Cerebellar cortex (tissue), 1 donor: ENCODE measurements at places on chromosomes 1 and 21.

DNA sequence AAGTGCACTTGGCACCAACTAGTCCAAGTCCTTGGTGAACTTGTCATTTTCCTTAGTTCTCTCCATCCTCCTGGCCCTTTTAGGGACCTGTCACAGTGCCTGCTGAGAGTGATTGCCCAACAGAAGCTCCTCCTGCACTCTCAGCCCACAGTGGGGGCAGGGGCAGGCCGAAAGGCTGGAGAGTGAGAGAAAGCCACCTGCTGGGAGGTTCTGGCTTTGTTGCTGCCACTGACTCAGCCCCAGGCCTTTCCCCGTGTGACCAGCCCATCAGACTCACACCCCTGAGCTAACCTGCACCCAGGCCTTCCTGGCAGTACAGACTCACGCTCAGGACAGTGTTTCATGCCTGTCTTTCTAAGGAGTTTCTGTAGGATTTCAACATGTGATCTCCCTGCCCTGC, 17.1 kb upstream of the PROK1 start:
- no peak for DNase-seq

- DNase-seq, result peak; percentile 56
These were observed 227.2 kb downstream of the OLFM3 start for GRCh38 chr1:101769520-101769919.

DNA sequence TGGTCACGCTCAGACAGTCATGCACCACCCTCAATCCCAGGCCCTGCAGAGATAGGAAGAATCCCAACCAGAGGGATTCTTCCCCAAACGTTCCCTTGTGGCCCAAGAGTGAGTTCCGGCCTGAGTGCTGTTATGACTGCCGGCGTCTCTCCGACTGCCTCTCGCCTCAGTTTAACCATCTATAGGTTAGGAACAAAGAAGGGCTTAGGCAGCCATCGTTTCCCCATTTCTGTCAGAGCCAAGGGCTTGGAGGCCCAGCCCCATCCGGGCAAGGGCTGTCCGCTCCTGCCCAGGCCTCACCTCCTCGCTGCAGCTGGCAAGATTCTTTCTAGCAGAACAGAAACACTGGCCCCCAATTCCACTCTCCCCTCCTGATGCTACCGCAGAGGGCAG, 58.7 kb downstream of the STUM start:
- DNase-seq, result no peak

GRCh38 chr1:38672692-38673091, 186.9 kb downstream of the RRAGC start:
- DNase-seq, result no peak

GRCh38 chr1:37752583-37753471, 12.1 kb downstream of the EPHA10 start:
- DNase-seq, result peak; percentile 5

DNA sequence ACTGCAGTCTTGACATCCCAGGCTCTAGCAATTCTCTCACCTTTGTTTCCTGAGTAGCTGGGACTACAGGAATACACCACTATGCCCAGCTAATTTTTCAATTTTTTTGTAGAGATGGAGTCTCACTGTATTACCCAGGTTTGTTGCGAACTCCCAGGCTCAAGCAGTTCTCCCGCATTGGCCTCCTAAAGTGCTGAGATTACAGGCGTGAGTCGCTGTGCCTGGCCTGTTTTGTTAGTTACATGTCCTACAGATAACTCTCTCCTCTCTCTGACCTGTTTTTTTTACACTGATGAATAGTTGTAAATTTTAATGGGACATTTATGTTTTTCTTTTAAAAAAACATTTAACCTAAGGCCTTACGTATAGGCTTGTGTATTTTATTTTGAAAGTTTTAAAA, 19.8 kb downstream of the PTBP2 start:
- no peak for DNase-seq

DNA sequence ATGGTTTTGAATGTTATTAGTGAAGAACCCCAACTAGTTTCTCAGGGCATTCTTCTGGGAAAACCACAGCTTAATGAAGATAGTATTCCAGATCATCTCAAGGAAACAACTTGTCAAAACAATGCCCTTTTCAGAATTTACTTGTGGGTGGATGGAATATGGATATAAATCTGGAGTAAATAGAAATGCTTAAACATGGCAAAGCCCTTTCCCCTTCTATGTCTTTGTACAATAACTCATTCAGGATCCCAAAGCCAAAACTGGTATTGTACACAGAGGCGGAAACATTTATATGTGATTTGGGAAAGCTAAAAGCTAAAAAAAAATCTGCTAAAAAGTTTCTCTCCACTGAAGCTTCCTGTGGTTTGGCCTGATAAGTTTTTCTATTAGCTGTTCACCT, 55.5 kb upstream of the RGS5 start:
- no peak for DNase-seq

- no peak for DNase-seq
These were observed 17.7 kb downstream of the DHCR24 start for GRCh38 chr1:54869173-54869851.

GRCh38 chr1:184633785-184634184, 120.9 kb downstream of the EDEM3 start:
- DNase-seq, result no peak

DNA sequence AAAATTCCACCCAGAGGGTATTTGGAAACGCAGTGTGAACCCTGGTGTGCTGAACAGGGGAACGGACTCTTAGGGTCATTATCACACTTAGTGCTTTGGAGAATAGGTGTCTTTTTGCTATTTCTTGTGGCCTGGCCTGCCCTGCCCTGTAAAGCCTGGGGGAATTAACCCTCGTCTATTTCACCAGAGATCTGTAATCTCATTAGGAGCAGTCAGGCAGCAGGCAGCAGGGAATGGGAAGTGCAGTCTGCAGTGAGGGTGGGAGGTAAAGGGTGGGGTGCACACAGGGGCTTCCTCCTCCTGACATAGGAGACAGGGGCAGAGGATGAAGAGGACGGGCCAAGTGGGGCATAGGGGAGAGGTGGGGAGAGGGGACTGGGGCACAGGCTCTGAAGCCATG, 1.1 kb upstream of the SLC1A7 start:
- DNase-seq, result no peak

DNA sequence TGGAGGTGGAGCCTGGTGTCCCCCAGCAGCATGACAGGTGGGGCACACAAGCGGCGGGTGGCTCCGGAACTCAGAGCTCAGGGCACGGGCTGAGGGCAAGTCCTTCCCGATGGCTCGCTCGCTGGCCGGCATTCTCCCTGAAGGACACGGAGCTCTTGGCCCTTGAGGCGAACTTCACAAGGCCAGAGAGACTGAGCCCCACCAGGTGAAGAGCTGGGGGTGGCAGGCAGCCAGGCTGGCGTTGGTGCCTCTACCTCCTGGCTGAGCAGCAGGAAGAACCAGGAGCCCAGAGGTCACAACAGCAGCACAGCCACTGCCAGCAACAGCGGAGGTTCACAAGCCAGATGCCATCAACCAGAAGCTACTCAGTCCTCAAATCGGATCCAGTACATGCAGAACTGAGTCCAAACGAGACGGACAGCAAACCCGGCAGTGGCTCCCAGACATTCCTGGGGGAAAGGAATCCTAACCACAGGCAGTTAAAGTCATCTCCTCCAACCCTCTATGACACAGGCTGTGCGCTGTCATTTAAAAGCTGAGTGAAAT, 54.1 kb downstream of the NPHP4 start:
- no peak for DNase-seq

DNA sequence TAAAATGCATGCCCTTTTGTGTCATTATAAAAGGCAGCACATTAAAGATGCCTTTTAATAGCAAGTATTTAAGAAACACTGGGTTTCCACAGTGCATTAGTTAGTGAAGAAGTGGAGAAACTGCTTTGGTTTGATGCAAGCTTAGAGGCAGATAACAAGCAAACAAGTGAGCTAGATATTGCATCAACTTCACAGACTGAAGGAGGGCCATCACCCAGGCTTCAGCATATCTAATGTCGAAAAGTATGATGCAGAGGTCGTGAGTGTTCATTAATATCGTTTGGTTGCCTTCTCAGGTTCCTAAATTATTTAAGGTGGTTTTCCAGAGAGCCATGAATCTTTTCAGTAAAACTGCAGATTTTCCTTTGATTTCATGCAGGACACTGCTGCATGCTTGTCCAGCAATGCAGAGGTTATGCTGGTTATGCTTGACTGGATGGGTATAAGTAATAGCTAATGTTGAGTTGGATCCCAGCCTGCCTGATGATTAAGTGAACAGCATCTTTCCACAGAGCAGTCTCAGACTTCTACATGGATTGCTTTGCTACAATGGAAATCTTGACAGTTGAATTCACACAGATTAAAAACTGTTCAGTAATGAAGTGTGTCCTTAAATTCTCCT, 69.7 kb upstream of the IPO9 start:
- DNase-seq, result no peak

GRCh38 chr1:23930270-23930669, 17.1 kb upstream of the CNR2 start:
- DNase-seq, result no peak

GRCh38 chr1:159140474-159140873, 30.9 kb upstream of the CADM3 start:
- peak; percentile 71 for DNase-seq

DNA sequence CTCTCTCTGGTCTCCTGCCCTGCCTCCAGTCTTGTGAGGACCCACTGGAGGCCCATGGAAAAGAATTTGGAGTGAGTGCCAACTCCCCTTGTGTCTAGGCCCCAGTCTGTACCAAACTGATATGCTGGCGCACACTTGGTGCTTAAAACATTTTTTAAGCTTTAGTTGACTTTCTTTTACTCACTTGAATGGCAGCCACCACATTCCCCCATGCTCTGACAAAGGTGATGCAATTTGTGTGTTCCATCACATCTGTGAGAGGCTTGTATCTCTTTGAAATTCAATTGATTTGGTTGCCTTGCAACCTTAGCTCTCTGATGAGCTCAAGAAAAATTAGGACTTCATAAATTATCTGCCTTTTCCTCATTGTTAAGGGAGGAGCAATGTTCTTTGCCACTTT, 30.5 kb upstream of the WDTC1 start:
- no peak for DNase-seq

- DNase-seq, result no peak
These were observed 7.4 kb downstream of the CD48 start for GRCh38 chr1:160704250-160704649.

GRCh38 chr1:63487336-63488065, 35.5 kb downstream of the ITGB3BP start:
- DNase-seq, result no peak

GRCh38 chr1:234067581-234068337, 163.3 kb downstream of the SLC35F3 start:
- DNase-seq, result no peak

GRCh38 chr1:1435106-1435903, at the start of gene VWA1:
TSS of gene VWA1 (plus strand) at chr1:1435690. CDS start at chr1:1435749, 59 bp downstream.
- no peak for DNase-seq

- DNase-seq, result no peak
These were observed 4.7 kb downstream of the CFAP45 start for GRCh38 chr1:159895286-159895685.

GRCh38 chr21:40337981-40338380, 470.7 kb downstream of the PCP4 start:
- no peak for DNase-seq

DNA sequence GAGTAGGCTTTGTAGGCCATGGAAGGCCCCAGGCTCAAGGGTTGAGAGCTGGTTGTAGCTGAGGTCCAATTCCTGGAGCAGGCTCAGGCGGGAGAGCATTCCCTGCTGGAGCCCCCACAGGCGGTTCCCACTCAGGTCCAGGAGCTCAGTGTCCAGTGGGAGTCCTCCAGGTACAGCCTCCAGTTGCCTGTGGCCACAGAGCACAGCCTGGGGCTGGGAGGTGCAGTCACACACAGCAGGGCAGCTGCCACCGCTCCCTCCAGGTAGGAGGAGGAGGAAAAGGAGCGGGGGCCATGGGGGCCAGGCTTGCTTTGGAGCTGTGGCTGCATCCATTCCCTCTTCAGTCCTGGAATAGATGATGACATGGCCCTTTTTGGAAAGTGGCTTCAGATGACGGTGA, 2.8 kb downstream of the LINGO4 start:
- no peak for DNase-seq

GRCh38 chr1:201156819-201157218, 2.5 kb upstream of the TMEM9 start:
- DNase-seq, result no peak

DNA sequence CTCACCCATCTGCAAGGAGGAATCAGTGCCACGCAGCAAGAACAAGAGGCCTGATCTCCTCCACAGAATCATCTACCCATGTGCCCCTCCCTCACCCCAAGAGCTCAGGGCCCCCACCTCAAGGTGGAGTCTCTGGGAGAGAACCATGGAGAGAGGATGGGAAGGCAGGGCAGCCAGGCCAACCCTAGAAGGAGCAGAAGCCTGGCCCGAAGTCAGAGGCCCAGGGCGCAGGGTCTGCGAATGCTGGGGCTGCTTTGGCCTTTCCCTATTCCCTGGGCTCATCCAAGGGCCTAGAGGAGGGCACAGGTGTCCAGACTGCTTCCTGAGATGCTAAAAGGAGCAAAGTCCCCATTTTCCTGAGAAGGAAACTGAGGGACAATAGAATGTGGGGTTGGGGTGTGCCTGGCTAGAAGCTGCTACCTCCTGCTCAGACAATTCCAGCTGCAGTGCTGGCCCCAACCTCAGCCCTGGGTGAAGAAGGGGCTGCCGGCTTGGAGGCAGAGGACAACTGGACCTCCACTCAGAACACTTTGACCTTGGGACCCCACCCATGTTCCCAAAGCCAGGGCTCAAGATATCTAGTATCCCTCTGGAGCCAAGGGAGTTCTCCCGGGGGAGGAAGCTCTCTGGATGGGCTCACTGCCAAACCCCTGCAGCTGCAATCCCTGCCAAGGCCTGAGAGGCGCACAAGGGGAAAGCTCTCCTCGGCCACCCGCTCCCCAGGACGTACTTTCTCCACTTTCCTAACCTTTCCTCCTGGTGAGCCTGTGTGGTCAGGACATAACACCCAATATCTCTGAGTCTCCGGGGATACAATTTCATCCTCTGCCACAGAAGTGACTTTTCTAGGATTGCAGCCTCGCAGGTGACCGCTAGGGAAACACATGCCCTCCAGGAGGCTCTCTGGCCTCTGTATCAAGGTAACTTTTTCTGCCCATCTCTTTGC, 16.6 kb upstream of the LEMD1 start:
- peak; percentile 56 for DNase-seq

DNA sequence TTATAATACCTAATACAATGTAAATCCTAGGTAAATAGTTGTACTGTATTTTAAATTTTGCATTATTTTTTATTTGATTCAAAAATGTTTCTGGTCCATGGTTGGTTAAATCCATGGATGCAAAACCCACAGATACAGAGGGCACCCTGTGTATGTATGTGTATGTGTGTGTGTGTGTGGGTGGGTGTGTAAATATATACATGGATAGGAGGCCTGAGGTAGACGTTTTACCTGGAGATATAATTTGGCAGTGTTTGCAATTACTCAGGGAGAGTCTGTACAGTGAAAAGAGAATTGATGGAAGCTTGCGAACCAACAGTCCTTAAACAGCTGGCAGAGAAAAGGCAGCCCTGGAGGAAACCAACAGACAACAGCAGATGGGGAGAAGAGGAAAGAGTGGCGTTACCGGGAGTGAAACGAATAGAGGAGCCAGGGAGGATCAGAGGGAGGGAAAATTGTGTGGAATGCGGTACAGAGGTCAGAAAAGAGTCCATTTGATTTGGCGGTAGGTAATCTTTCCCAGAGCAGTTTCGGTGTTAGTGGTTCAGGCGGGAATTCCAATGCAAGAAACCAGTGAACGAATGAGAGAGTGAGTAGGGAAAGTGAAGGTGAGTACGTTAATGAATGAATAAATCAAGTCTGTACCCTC, 47.9 kb upstream of the NBL1 start:
- no peak for DNase-seq

GRCh38 chr1:194568610-194569009, 1382.2 kb upstream of the B3GALT2 start:
- no peak for DNase-seq
